Stimulated activated CD8-positive, alpha-beta memory T cell treated with anti-CD3 and anti-CD28 coated beads, Interleukin-4, amount 100 ng/mL, for 24 hours (primary cell): ENCODE measurements at places on chromosomes 13 and 19.

DNA sequence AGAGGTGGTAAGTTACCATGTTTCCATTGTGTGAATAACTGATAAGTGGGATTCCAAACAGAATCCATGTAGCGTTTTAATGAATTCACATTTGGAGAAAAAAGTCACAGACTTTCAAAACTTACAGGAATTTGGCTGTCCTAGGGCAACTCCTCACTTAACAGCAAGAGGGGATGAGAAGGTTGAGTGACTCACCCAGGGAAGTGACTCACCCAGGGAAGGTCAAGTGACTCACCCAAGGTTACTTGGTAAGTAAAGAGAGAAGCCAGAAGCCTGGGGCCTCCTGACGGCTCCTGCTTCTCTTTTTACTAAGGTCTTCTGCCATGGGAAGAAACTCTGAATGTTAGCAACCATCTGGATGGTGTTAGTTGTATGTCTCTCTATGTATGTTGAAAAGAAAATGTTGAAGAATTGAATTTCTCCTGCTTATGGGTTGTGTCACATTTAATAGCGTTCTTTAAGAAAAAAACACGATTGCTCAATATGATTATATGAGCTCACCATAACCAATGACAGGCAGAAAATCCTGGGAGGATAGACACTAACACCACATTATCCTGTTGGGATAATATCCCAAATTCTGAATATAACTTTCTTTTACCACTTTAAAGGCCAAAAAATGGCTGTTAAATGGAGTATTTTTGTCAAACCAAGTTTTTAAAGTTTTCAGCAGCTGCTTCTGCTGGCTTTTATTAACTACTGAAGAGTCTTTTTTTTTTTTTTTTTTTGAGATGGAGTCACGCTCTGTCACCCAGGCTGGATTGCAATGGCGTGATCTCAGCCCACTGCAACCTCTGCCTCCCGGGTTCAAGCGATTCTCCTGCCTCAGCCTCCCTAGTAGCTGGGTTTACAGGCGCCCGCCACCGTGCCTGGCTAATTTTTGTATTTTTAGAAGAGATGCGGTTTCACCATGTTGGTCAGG, 195.6 kb downstream of the GGACT start:
- DNase-seq: peak; percentile 52

- no peak for DNase-seq
Observed at GRCh38 chr13:113125506-113126264, 3.1 kb downstream of the F10 start.

DNA sequence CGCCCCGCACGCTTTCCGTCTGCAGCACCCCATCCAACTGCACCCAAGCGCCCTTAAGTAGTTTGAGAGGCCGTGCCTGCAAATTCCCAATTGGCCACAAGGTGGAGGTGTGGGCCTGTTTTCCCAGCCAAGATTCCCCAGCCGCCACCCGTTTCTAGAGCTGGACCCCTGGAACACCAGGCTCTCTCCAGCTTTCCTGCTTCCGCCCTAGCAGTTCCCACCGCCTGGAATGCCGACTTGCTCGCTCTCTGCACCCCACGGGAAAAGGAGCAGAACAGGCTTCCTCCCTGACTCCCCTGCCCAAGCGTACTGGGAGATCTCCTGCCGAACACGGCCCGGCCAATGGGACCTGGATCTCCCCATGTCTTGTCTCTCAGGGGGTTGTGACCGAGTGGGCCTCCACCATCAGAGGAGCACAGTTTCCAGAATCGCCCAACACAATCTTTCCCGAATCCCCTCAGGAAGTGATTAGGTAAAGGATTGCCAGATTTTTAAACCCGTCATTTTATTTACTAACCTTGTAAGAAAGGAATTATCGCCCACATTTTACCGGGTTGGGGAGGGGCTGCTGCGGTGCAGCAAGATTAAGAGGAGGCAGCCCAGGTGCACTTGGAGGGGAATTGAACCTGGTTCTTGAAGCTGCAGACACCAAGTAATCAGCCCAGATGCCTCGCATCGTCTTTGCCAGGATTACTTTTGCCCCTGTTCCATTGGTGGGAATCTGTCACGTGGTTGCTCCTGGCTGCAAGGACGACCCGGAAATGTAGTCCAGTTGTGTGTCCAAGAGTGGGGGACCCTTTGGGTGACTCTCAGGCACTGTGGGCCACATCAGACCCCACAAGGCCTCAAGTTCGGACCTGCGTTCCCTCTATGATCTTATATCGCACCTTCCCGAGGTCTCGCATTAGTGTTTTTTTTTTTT, 3.5 kb upstream of the NAPSA start:
- DNase-seq: peak; percentile 53

- no peak for DNase-seq
Observed at GRCh38 chr13:50668691-50669271, 174.7 kb downstream of the DLEU7 start.

GRCh38 chr13:102017248-102017647, 384.6 kb downstream of the FGF14 start:
- no peak for DNase-seq

DNA sequence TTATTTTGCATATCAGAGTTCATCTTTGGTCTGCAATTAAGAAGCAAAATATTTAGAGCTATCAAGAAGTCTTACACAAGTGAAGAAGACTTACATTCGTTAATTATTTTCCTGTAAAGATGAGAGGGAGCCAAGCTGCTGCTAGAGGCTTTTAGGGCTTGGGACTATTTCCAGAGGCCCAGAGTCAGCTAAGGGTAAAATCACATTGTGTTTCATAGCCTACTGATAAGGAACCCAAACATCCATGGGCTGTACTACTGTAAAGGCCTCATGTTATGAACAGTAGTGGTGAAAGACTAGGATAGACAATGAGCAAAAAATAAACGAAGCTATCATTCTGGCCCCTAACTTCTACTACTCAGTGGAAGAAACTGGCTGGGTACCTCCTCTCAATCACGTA, 10.9 kb upstream of the TEX30 start:
- no peak for DNase-seq

- DNase-seq: no peak
Observed at GRCh38 chr19:5624018-5624663, 1.3 kb downstream of the SAFB start.

- DNase-seq: no peak
Observed at GRCh38 chr19:37933937-37934358, 26.9 kb downstream of the SIPA1L3 start.

- no peak for DNase-seq
Observed at GRCh38 chr19:8331263-8331845, 10.1 kb downstream of the RPS28 start.

DNA sequence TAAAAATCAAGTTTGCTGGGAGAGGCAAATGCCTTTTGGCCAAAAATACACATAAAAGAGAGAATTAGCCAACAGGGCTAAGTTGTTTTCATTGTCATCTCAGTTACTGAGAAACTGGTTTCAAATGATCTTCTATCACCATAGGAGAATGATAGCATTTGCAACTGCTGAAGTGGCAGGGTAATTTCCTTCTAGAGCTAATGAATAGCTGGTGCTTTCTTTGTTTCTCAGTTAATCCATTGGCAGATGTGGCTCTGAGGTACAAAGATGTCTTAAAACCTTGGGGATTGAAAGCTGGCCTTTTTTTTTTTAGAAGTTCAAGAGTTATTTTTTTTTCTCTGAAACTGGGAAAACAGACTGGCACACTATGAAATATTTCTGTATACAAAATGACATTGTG, 332.7 kb upstream of the KLF12 start:
- no peak for DNase-seq

DNA sequence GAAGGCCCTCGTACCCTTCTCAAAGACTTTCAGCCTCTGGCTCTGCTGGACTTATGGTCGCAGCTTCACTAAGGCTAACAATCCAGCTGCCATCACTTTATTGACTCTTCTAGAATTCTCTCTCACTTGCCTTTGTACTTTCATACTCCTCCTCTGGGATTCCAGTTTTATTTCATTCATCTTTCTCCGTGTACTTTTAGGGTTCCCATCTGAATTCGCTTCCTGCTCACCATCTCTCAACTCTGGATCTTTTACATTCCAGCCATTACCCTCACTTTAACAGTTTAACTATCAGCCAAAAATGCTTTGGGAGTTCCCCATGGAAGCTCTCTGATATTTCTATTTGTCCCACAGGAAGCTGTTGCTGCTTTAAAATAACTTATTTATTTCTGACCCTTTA, 149.3 kb upstream of the KL start:
- DNase-seq: no peak

- DNase-seq: peak; percentile 45
Observed at GRCh38 chr19:52248241-52248640, 21.1 kb upstream of the ZNF766 start.

DNA sequence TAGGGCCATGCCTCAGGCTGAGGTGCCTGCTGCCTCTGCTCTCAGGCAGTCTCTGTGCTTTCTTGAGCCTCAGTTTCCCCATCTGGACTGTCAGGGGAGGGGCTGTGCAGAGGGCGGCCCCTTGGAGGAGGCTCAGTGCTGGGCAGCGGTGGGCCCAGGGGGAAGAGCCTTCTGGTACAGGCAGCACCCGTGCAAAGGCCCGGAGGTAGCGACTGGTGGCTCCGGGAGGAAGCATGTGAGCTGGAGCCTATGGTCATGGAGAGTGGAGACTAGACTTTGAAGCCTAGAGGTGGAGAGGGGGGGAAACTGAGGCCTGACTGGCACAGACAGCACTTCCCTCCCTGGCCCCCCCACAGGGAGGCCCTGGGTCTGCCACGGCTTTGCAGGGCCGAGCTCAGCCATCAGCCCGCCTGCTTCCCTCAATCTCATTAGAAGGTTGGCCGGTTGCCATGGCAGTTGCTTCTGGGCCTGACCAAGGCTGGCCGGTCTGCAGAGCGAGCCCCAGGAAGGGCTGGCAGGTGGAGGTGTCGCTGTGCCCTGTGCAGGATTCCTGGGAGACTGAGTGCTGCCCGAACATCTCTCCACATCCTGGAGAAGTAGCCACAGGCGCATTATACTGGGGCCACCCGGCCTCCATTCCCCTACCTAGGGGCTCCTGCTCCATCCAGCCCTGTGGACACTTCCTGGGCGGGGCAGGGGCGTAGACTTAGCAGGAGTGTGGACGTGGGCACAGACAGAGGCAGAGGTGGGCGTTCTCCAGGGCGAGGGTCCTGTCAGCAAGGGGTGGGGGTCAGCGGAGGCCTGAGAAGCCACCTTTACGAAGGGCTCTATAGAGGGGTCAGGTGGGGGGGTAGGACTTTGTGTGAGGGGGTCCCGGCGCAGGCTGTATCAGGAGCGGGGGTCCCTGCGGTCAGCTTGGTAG, 53.2 kb downstream of the CRTC1 start:
- no peak for DNase-seq

DNA sequence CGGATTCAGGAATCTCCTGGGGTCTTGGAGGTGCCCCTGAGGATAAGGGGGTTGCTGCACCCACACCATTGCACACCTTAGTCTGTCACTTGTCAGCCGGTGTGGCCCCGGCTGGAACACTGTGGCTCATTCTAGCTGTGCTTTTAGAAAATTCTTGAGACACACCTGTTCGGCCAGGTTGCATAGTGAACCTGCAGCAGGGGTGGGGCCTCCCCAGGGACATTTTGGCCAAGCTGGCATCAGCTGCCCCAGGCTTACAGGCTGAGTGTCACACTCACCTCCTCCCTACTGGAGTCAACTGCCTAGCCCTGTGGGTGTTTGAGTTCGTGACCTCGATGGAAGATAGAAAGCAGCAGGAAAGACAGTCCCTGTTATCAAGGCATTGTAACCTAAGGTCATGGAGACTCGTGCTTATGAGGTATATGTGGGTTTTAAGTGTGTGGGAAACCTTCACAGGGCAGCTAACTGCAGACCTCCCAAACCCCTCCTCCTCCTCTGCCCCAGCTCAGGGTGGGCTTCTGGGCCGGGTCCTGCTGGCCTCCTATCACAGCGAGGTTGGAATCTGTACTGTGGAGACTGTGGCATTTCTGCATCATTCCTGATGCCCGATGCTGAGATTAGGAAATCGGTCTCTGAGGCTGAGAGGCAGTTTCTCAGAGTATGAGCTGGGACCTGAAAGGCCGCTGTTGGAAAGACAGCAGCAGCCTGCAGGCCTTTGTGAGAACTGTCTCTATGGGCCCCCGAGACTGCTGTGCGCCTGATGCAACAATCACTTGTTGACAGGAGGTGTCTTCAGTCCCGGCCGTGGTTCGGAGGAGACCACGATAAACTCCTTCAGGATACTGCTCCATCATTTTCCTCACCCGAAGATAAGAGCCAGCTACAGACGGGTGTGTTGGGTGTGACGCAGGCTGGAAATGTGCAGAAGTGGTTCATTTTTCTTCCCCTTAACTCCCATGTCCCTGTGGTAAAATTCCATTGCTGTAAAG, 72.2 kb downstream of the ATP11A start:
- no peak for DNase-seq

DNA sequence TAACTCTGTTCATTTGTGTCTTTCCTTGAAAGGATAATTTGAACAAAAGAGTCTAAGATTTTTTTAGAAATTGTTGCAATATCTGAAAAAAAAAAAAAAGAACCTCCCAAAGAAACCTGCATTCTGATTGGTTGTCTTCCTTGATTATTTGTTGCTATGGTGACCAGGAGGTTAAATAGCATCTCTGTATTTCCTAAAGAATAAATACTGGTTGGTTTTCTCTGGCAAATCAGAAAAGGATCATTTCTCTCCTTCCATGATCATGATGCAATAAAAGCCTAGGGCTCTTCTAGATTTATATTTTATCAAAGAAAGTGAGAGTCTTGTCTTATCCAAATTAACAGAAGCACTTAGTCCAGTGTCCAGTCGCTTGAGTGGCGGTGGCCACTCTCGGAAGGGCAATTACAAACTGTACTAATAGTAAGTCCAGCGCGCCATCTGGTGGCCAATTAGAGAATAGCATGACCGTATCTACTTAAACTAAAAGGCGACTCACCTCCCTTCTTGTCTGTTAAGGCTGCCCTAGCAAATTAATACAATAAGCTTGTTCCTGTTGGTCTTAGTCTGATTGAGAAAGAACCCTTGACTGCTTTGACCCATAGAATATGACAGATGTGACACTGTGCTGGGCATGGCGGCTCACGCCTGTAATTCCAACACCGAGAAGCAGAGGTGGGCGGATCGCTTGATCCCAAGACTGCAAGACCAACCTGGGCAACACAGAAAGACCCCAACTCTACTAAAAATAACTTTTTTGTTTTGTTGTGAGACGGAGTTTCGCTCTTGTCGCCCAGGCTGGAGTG, 47.0 kb upstream of the PNMA8B start:
- peak; percentile 62 for DNase-seq

- DNase-seq: no peak
Observed at GRCh38 chr19:17225053-17225452, 973 bp upstream of the OCEL1 start.

- no peak for DNase-seq
Observed at GRCh38 chr19:827710-828321, at the start of gene AZU1. AZU1 (plus strand) TSS chr19:827837; CDS start chr19:827847, 10 bp downstream.

GRCh38 chr19:18274781-18275356, 617 bp upstream of the IQCN start:
- DNase-seq: no peak

GRCh38 chr13:109720758-109721184, 65.6 kb downstream of the IRS2 start:
- DNase-seq: no peak

- DNase-seq: no peak
Observed at GRCh38 chr13:50744116-50744660, 99.3 kb downstream of the DLEU7 start.

- DNase-seq: no peak
Observed at GRCh38 chr13:59673286-59673685, 490.4 kb downstream of the DIAPH3 start.

DNA sequence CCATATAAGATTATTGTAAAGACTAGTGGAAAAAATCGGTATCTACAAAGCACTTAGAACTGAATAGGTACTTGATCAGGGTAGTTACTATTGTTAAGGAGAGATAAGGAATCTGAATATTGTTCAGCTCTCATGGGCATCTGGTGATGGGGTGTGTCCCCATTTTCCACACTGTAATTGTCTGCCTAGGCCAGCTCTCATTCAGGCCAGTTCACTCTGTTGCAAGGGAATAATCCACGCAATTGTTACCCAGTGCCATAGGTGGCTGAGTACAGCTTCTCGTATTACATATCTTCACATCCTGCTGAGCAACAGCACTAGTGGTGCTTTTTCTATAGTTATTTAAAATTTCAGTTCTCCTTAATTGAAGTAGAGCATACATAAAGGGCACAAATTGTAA, 45.6 kb upstream of the C13orf42 start:
- DNase-seq: no peak
